ENCODE measurements at places on chromosomes 1 and 21.

DNA sequence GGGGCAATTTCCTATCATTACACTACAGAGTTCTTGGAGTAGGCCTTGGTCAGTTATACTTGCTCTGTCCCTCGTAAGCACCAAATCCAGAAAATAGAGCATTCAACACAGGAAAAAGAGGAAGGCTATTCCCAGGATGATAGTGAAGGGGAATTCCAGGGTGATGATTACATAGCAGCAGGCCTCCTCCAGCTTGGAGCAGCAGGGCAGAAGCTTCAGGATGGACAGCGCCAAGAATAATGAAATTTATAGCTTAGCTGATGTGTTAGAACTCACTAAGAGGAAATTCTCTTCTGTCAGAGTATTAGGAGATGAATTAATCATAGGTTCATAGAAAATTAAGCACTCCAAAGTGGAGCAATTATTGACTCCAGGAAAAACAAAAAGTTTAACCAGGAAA is 10.8 kb upstream of the SMAP2 start:
- DNase-seq, result no peak

DNA sequence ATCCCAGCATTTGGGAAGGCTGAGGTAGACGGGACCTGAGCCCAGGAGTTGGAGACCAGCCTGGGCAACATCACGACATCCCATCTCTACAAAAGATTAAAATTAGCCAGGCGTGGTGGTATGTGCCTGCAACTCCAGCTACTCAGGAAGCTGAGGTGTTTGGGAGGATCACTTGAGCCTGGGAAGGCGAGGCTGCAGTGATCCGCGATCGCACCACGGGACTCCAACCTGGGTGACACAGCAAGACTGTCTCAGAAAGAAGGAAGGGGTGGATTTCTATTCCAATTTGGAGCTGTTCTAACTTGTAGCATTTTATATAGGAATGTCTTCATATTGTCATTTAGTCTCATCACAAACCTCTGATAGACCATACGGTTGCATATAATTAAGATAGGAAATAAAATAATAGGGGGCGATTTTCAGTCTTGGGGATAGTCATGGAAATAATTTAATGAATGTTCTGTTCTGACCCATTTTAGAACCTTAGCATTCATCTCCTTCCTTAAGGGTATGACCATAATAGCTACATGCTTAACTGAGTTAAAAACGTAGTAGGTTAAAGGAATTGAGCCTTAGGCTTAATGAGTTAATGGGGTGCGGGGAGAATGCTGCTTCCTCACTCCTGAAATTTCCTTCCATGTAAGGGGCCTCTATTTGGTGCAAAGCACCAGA is 93.1 kb downstream of the ADCY10 start:
- DNase-seq, result no peak

GRCh38 chr1:42847111-42847595 is 740 bp downstream of the ZNF691 start:
- no peak for DNase-seq

DNA sequence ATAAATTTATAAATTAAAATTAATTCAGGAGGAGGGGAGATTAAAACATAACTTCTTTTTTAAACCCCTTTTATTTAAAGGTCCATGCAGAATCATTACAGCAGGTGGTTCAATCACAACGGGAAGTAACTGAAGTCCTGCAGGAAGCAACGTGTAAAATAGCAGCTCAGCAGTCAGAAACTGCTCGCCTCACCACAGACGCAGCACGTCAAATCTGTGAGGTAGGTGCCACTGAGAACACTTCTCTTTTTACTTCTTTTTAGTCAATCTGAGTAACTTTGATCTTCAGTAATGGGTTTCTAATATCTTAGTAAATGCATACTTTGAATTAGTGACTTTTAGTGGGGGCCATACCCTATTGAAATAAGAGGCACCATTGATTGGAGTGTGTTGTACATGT is 87.0 kb downstream of the CEP350 start:
- DNase-seq, result no peak

- no peak for DNase-seq
Observed at GRCh38 chr1:154741327-154741726, 128.8 kb downstream of the KCNN3 start.

- DNase-seq, result peak; percentile 40
Observed at GRCh38 chr1:117606649-117607430, 992 bp downstream of the TENT5C start.

- no peak for DNase-seq
Observed at GRCh38 chr1:40766560-40766959, 17.0 kb upstream of the KCNQ4 start.

GRCh38 chr1:213622365-213623063 is 365.3 kb upstream of the PROX1 start:
- no peak for DNase-seq

DNA sequence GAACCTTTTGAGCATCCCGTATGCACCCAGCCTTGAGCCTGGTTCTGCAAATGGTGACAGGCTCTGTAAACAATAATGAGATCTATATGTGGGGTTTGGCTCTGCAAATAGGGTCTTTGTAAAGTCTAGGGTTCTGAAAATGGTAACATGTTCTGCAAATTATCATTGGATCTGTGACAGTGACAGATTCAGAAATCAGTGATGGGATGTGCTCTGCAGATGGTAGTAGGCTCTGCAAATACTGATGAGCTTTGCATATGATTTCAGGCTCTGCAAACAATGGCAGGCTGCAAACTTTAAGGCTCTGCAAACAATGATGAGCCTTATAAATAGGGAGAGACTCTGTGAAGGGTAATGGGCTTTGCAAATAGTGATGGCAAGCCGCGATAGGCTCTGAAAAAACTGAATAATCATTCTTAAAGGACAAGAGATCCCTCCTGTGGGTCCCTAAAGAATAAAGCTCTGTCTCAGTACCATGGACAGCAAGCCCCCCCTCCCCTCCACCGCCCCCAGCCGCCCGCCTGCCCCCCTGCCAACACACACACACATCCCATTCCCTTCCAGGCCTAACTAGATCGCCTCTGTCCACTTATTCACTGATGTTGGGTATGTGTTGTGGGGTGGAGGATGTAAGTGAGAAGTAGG is 17.7 kb upstream of the DMBX1 start:
- DNase-seq, result no peak

- peak; percentile 62 for DNase-seq
Observed at GRCh38 chr1:197763307-197763706, 12.0 kb downstream of the DENND1B start.

GRCh38 chr1:42931108-42931539 is 27.5 kb downstream of the SLC2A1 start:
- no peak for DNase-seq

GRCh38 chr1:33683913-33684312 is 180.0 kb upstream of the HMGB4 start:
- DNase-seq, result no peak

DNA sequence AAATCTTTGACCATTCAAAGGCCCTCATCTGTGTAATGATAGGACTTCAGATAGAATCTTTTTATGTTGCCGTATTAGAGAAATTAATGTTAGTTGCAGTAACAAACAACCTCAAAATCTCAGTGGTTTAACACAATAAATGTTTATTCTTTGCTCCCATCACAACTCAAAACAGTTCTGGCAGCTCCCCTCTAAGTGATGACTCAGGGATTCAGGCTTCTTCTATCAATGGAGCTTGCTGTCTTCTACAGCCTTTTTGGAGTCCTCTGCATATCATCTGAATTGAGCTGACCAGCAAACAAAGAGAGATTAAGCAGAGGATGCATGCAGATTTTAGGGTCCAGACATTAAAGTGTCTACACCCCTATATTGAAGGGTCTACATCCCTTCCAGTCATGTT is 59.1 kb upstream of the RAB3GAP2 start:
- no peak for DNase-seq

DNA sequence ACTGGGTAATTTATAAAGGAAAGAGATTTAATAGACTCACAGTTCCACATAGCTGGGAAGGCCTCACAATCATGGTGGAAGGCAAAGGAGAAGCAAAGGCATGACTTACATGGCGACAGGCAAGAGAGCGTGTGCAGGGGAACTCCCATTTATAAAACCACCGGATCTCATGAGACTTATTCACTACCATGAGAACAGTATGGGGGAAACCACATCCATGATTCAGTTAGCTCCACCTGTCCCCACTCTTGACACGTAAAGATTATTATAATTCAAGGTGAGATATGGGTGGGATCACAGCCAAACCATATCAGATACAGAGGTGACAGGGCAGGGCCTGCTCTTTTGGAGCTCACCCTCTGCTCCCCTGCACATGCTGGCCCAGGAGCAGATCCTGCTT is 31.4 kb upstream of the TMEM61 start:
- DNase-seq, result peak; percentile 50

DNA sequence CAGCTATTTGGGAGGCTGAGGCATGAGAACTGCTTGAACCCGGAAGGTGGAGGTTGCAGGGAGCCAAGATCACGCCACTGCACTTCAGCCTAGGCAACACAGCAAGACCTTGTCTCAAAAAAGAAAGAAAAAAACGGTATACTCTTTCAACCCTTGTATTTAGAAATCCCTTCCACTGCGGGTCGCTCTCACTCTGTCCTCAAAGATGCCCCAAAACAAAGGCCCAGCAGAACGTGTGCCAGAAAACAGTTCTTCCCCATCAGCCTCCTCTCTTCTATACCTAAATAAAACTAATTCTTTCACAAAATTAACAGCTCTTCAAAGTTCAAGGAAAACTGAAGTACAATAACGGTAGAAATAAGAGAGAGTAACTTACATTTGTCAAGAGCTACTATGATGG is 13.2 kb downstream of the SETD4 start:
- no peak for DNase-seq

GRCh38 chr21:26032263-26032662 is 138.3 kb downstream of the APP start:
- no peak for DNase-seq

DNA sequence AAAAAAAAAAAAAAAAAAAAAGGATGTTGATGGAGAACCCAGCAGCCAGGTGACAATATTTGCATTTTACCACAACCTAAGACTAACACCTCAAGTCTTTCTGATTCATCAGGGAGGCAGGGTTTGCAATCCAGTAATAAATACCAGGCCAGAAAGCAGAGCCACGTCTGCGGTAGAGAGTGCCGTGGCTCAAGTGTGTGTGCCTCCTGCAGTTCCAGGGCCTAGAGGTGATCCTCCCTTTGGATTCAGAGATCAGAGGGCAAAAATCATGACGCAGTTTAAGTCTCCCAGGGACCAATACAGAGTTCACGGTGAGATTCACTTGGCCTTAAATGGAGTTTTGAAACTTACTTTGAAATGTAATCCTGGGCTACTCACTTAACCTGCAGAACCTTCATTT is 34.9 kb downstream of the TMCO4 start:
- no peak for DNase-seq

DNA sequence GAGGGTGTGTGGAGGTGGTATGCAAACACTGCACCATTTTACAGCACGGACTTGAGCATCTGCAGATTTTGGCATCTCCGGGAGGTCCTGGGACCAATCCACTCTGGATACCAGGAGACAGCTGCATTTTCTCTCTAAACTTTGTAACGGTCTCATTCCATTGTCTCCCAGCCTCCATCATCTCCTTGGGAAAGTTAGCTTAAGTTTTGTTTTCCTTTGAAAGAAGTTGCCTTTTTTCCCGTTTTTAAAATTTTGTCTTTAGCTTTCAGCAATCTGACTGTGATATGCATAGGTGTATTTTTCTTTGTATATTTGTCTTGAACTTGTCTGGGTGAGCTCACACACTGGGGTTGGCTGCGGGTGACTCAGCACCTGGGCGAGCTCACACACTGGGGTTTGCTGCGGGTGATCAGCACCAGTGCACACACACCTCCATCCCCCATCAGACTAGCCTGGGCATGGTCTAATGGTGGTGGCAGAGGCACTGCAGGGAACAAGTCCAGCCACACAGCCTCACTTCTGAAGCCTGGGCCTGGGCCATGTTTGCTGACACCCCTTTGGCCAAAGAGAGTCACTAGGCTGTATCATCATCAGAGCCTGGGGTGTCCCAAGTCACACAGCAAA is 32.1 kb upstream of the COL18A1 start:
- DNase-seq, result no peak

DNA sequence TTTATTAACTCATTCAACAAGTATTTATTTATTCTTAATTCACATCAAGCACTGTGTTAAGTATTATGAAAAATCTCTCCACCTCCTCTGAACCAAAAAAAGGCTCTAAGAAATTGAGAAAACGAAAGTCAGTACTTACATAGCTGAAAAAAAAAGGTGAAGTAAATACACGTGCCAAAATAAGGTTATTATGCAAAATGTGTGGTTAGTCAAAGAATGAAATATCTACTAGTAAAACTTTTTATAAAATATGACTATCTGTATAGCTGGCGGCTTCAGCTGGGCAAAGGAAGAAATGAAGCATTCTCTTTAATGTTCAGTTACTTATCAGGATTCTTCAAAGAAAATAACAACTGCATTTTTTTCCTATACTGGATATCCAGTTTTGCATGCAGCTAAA is 35.5 kb upstream of the ASPM start:
- DNase-seq, result no peak

DNA sequence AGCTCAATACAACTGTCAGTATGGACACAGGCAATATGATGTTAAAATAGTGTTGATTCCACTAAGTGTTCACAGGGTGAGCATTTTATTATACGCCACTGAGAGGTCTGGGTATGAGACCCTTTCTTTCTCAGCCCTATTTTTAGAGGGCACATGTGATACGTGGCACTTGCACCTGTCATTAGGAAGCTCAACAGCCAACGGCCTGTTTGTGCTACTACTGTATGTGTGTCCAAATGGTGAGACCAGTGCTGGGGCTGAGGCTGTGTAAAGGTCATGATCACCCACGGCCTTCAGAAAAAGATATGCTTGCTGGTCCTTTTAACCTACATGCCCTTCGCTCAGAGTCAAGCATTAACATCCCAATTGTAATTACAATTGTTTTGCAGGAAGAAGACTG is 176.2 kb downstream of the DUSP10 start:
- no peak for DNase-seq

DNA sequence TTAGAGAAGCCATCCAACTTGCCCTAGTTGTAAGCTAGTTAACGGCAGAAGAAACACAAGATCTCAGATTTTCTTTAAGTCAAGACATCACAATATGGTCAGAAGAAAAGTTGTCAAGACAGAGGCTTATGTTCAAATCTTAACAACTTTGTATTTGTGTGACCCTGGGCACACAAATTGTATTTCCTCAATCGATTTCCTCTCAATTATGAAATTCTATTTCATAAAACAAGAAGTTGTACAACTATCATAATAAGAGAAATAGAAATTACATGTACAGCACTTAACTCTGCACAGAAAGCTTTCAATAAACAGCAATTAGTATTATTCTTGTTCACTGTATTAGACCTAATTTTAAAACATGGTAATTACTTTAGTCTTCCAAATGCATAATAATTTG is 62.9 kb upstream of the SDC3 start:
- DNase-seq, result no peak

DNA sequence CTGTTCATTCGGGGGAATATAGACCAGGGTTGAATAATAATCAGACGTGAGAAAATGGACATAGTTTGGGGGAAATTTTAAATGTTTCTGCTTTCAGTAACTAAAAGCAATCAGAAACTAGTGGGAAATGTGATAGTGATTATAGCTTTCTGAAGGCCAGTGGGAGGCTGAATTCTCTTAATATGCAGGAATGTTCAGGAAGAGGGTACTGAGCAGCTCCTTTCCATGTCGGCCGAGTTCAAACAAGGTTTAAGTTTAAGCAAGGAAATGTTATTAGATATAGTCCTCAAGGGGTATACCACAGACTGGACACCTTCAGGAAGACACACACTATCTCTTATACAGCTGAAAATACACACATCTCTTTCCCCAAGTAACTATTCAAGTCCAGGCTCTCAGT is 105.5 kb downstream of the HHAT start:
- DNase-seq, result no peak

GRCh38 chr1:97135972-97136371 is 414.4 kb downstream of the PTBP2 start:
- DNase-seq, result no peak

- DNase-seq, result peak; percentile 55
Observed at GRCh38 chr1:160997323-160998038, 23.5 kb downstream of the F11R start.

- DNase-seq, result no peak
Observed at GRCh38 chr1:156581661-156582387, 2.3 kb downstream of the TTC24 start.
